ENCODE measurements at places on chromosomes 1 and 21. TPM values are rescaled to one million over a fixed set of nuclear protein-coding genes. Genes with fewer than 3 reads are reported as not detected.

DNA sequence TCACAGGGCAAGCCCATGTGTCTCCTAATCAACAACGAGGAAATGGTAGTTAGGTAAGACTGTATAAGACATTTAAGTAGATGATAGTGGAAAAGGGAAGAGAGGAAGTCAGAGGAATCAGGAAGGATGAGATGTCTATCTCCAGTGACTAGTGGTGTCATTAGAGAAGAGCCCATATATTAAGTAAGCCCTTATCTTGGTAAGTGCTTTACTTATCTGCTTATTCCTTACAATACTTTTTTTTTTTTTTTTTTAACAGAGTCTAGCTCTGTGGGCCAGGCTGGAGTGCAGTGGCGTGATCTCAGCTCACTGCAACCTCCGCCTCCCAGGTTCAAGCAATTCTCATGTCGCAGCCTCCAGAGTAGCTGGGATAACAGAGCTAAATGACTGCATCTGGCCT lies 29.5 kb downstream of the RNF11 start:
- no peak for DNase-seq

DNA sequence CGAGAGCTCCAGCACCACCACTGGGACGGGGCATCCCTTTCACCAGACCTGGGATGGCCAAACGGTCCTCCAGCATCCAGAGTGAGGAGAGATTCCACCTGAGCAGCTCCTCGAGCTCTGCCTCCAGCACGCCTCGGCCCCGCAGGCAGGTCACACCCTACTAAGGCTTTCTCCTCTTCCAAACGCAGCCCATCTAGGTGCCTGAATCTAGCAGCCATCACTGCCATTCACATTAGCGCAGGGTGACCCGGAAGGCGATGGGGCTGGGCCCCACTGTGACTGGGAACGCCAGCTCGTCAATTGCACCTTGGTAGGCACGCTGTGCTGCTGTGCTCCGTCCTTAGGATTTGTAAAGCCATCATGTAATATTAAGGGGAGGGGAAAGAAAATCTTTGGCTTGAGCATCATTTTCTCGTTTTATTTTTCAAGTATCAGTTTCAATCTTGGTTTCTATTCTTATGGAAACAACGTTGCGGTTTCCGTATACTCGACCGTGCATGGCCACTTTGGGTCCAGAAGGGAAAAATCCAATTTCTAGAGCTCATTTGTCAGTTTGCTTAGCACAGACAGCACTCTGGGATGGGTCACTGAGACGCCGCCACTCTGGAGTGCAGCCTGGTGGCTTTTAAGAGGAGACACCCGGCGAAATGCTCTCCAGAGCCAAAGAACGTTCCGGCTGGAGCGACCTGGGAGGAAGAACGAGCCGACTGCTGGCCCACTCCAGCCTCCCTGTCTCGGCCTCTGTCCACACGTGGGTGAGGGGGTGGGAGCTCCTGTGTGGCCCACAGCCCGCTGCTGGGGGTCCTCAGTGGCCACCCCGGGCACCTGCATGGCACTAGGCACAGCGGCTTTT lies 173.6 kb downstream of the PRDM16 start:
- DNase-seq, result no peak

GRCh38 chr21:18382141-18382540 lies 21.4 kb downstream of the TMPRSS15 start:
- DNase-seq, result no peak

DNA sequence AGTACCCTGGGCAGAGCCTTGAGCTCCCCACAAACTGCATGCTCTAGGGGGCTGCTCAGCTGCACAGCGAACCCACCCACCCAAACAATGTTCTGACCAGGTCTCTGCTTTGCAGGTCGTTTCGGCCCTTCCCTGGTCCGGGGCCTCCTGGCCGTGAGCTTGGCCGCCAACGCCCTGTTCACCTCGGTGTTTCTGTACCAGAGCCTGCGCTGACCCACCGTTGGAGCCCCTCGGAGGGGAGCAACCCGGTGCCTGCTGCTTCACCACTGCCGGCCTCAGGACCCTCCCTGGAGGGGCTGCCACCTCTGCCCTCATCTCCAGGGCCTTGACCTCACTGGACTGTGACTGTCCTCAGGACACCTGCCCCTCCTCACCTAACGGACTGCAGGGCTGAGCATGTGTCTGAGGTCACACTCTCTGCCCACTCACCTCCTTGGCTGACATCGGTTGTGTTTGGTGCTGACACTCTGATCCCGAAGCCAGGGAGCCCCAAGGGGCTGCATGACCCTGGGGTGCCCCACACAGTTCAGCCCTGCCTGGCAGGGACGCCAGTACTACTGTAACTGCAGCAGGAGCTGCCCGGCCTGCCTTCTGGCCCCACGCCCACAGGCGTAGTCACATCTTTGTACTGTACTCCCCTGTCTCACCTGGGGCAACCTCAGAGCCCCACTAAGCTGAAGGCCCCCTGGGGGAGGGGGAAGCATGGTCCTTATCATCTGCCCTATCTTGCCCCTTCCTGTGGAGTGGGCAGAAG lies 24.3 kb downstream of the TMEM201 start:
- no peak for DNase-seq

Gene CRYAA
- total RNA-seq, result not detected

Gene WDR77
- total RNA-seq, result 54.6 TPM

Gene VHLL
- not detected for total RNA-seq

Gene GREM2
- 1.6 TPM for total RNA-seq
